NCI-H446 treated with DMSO at 0.1 percent for 48 hours (cell line): ENCODE measurements at places on chromosomes 7 and 10.

GRCh38 chr7:47102331-47102841, 479.5 kb downstream of the TNS3 start:
- DNase-seq, result no peak

DNA sequence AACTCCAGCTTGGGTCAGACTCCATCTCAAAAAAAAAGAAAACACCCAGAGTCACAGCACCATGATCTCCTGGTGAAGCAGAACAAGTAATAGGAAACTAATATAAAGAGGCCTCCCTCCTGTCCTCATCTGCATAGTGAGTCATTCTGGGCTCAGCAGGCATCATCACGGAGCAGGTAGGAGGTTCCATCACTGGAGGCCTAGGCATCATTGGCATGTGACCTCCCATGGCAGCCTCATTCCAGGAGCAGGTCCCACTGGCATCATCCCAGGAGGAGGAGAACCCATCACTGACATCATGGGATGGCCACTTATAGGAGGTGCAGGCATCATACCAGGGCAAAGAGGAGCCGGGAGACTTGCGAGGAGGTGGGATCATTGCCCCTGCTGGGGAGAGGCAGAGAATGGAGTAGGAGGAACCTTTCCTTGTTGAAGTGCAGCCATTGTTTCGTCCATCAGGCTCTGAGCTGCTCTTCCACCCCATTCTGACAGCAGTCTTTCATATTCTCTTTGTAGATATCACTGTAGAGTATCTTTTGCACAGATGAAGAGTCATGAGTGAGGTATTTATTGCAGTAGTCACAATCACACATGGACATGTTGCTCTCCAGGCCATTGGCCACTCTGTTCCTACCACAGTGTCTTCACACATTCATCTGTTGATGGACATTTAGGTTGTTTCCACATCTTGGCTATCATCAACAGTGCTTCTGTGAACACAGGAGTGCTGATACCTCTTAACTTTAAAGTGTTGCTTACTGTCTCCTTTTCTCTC, 73.8 kb downstream of the OSBPL3 start:
- DNase-seq, result no peak

DNA sequence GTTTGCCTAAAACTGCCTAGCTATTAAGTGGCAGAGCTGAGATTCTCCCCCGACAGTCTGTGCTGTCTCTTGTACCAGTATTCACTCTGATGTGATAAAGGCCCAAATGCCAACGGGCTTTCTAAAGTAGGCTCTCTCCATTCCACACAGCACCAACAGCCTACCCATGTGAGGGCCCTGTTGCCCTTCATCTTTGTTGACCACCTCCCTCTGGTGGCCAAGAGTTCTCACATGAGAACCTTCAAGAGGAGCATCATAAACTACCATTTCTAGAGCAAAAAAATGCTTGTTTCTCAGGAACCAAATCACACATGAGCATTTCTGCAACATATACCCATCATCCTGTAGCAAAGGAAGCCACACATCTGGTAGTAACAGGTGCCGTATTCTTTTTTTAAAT, 185.8 kb downstream of the GRM8 start:
- DNase-seq, result no peak

DNA sequence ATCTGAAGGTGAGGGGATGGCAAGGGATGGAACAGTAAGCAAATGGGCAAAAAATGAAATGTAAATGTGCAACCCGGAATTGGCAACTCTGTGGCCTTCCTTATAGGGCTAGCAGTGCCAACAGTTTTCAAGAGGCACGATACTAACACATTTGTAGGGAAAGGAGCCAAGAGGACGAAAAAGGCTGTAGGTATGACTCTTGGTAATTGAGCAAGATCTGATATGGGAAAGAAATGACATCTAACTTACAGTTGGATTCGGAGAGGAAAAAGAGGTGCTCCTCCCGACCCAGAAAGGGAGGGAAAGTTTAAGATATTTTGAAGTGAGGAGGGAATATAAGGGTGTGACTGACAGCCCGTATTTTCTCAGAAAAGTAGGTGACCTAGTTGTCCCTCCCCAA, 2.1 kb upstream of the CREM start:
- no peak for DNase-seq

DNA sequence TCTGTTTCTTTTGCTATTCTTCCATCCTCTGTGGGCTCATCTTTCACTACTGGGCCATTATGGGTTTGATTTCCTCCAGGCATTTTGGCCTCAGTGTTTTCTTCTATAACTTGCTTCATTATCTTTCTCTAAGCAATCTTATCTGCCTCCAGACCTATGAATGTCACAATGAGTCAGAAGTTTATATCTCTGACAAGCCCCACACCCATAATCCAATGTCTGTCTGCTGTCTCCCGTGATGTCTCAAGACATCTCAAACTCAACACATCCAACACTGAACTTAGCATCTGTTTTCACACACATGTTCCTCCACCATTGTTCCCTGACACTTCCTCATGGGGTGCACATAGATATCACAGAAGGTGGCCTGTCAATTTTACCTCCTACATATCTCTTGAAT, 46.7 kb upstream of the RHOBTB1 start:
- no peak for DNase-seq

- no peak for DNase-seq
These were observed 23.5 kb upstream of the GPR141 start for GRCh38 chr7:37659971-37660565.

- DNase-seq, result peak; percentile 97
These were observed 41.2 kb downstream of the TACR2 start for GRCh38 chr10:69375307-69376151.

DNA sequence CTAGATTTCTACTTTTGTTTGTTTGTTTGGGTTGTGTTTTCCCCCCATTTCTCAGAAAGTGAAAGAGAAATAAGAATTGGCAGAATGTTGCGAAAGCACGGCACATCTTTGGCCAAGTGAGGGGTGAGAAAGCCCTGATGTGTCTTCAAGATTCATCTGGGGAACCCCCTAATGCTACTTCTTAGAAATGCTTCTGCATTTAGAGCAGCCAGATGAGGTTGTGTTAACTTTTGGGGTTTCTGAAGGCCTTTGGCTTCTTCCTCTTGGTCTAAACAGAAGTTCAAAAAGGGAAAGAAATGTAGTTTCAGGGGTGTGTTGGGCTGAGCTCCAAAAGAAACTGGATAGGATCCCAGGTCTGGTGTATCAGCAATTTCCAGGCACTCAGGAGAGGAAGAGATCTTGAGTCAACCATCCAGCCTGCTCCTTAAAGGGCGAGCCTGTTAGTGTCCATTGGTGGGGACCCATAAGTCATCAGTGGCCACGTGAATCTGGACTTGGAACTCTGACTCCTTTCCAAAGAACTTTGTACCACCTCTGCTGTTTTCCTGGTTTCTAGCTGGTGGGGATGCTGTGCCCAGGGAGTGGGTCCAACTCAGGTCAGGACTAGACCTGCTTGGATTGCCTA, 6.5 kb downstream of the DUSP5 start:
- DNase-seq, result peak; percentile 4

GRCh38 chr10:23046027-23046426, 49.4 kb upstream of the MSRB2 start:
- DNase-seq, result no peak

GRCh38 chr7:151046603-151047573, 1.4 kb upstream of the ASIC3 start:
- peak; percentile 21 for DNase-seq

DNA sequence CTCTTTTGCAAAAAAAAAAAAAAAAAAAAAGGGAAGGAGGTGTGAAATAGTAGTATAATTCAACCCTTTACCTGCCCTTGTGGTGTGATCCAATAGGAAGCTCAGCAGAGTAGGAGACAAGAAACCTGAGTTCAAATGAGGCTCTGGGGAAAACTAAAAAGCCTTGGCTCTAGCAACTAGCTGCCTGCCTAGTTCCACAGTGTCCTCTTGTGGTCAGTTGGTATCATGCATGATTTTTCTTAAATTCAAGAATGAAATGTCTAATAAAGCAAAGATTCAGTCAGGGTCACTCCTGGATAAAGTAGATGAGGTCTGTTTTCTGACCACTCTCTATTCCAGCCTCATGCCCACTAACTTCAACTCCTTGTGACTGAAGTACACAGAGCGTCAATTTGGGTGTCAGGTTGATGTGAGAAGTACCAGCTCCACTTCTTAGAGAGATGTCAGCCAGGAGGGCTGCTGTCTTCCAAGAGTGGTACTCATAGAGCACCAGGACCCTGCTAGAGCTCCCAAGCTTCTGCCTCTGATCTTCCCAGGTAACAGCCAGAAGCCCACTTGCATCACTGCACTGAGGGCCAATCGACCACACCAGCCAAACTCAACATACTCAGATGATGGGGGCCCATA, 10.5 kb downstream of the LSM5 start:
- DNase-seq, result peak; percentile 53

DNA sequence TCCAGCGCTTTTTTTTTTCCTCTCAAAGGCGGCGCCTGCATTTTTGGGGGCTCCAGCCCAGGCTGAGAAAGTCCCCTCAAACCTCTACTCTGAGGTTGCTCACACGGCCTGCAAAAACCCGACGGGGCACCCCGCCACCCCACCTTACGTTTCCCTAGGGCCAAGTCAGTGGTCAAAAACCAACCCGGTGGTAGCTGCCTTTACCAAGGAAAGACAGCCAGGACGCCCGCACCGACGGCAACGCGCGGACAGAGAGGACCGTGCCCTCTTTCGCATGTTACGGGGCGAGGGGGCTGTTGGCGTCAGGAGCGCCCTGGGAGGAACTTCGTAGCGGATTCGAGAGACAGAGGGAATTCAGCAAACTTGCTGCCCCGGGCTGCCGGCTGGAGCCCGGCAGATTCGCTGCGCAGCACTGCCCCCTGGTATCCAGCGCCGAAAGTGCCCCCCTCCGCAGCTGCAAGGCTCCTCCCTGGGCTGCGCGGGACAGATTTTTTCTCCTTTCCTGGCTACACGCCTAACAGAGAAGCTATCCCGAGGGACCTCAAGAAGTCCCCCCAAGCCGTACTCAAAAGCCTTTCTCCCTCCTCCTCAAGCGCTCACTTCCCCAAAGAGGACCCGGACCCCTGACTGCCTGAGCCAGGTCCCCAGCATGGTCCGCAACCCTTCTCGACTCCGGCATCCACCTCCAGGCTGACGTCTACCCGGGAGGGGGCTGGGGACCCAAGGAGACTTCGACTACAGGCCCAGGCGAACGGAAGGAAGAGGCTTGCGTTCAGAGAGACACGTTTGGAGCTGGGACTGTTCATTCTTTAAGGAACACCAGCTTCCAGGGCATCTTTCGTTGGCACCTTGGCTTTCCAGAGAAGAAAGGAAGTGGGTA, 27.7 kb upstream of the VAX1 start:
- DNase-seq, result no peak

DNA sequence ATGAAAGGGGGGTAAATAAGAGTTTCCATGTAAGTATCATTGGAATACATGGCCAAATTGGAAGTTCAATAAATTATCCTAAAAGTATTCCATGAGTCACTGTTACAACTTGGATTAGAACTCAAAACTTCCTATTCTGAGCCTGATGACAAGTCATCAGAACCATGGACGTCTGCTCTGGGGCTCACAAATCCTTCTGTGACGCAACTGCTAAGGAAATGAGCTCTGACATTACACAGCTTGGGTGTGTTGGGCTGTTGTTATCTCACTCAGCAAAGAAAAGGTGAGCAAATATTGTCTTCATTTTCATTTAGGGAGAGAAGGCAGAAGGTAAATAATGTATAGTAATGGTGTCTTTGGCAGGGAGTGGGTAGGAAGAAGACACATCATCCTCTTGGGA, 214.8 kb upstream of the ADO start:
- DNase-seq, result no peak

DNA sequence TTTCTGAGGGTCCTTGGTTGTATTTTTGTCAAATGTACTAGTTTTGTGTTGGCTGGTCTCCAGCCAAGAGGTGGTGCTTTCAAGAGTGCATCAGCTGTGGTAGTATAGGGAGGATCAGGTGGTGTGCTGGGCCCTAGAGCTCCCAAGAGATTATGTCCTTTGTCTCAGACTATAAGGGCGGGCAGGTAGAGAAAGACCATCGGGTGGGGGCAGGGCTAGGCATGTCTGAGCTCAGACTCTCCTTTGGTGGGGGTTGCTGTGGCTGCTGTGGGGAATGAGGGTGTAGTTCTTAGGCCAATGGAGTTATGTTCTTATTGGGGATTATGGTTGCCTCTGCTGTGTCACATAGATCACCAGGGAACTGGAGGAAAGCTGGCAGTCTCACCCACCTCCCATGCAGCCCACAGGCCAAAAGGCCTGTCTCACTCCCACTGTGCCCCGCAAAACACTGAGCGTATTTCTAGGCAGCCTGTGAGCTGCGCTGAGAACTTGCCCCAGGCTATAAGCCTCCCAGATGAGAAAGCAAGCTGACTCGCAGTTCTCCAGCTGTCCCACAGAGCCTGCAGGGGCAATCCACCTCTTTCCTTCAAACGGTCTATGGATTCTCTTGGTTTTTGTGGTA, 1066.7 kb downstream of the GRM8 start:
- no peak for DNase-seq

DNA sequence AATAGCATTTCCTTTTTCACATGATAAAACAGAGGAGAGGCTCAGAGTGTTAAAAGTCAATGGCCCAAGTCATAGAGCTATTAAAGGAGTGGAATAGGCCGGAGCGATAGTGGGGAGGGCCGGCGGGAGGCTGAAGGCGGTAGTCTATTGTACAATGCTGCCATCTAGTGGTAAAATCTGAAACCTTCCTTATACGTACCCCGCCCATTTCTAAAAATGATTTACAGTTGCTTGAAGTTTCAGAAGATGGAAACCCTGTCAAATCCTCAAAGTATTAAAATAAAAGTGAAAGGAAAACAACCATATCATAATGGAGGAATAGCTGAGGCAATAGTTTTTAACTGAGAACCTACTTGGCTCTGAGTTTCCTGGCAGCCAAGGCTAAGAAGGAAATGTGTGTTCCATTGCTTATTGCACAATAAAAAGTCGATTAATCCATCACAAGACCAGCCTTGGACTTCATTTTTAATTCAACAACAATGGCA, 209.1 kb downstream of the CCSER2 start:
- DNase-seq, result no peak

DNA sequence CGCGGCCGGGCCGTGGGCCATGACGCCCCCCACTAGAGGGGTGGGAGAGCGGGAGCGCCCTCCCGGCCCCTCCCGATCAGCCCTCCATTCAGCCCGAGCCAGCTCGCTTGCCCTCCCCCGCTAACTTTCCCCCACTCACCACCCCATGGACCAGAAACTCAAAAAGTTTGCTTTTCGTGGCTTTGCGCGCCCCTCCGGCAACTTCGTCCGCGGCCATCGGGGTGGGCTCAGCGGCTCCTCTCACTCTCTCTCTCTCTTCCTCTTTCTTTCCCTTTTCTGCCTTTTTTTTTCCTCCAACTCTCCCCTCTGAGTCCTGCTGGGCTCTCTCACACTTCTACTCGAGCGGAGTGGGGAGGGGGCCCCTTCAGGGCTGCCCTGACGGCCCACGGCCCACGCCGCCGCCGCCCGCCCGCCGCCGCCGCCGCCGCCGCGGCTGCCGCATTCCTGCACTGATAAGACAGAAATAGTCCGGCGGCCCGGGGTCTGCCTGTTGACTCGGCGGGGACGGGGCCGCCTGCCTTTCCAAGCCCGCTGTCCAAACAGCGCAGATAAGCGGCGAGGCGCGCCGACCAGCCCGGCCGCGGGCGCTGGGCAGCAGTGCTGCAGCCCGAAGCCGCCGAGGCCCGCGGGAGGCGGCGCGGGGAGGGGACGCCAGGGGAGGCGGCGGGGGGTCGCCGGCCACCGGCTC, at the start of gene SMARCD3:
Gene SMARCD3 (minus strand): TSS at position 349 of the 688 bp plus-strand sequence. CDS start 132 bp downstream, at position 217.
- no peak for DNase-seq

- no peak for DNase-seq
These were observed 52.5 kb downstream of the PTPRN2 start for GRCh38 chr7:158535079-158535478.

- DNase-seq, result no peak
These were observed 1430.8 kb downstream of the REEP3 start for GRCh38 chr10:64952042-64952441.

GRCh38 chr7:105413887-105414437, 25.2 kb upstream of the SRPK2 start:
- DNase-seq, result no peak
